ENCODE measurements at places on chromosomes 5 and 9.

DNA sequence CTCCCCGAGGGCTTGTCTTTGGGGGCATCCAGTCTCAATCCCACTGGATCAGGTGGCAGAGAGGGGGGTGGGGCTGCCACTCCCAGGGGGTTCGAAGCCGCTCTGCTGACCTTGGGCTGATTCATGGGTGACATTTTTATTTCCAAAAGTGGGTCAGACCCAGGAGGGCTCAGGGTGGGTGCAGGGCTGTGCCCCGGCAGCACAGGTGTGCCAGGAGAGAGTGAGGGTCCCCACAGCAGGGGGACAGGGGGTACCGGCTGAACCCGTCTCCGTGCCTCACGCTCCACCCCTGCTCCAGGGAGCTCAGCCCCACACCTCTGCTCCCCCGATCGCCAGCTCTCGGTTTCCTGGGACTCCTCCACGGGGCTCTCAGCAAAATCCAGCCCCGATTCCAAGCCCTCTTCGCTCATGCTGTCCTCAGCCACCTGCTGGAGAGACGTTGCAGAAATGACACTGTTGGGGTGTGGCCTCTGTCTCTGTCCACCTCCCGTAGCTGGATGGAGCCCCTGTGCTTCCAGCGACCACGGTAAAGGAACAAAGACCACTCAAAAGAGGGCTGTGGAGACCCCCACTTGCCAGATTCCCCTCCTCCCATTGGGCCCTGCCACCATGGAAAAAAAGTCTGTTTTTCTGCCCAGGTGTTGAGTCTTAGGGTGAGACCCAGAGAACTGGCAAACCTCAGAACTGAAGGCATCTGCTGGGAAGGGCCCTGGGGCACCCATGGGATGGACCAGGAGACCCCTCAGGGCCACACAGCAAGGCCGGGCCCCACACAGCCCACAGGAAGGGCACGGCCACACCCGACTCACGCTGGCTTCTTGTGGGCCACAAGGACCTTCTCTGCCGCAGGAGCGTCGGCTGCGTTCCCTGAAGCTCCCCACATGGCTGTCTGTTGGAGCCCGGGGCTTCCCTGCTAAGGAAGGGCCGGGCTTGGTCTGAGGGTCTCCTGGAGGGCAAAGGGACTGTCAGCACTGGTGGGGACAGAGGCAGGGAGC is 10.6 kb upstream of the QSOX2 start:
- DNase-seq = peak; percentile 46

DNA sequence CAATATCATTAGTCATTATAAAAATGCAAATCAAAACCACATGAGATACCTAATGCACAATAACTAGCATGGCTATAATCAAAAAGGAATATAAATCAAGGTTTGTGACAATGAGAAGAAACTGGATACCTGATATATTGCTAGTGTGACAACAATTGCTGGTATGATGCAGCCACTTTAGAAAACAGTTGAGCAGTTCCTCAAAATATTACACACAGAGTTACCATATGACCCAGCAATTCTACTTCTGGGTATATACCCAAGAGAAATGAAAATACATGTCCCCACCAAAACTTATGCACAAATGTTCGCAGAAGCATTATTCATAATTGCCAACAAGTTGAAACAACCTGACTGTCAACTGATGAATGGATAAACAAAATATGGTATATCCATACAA is 339.7 kb upstream of the POU5F2 start:
- no peak for DNase-seq

- no peak for DNase-seq
Observed at GRCh38 chr5:83548581-83548980, 77.0 kb downstream of the VCAN start.

- DNase-seq = no peak
Observed at GRCh38 chr5:40308867-40309266, 370.8 kb upstream of the PTGER4 start.

All from ELR (cell line).